ENCODE measurements at places on chromosomes 2 and 18.

- no peak for DNase-seq
These were observed 1573.5 kb upstream of the ACVR2A start for GRCh38 chr2:146271131-146271831.

- DNase-seq: no peak
These were observed 23.9 kb upstream of the ARHGAP25 start for GRCh38 chr2:68710756-68711155.

DNA sequence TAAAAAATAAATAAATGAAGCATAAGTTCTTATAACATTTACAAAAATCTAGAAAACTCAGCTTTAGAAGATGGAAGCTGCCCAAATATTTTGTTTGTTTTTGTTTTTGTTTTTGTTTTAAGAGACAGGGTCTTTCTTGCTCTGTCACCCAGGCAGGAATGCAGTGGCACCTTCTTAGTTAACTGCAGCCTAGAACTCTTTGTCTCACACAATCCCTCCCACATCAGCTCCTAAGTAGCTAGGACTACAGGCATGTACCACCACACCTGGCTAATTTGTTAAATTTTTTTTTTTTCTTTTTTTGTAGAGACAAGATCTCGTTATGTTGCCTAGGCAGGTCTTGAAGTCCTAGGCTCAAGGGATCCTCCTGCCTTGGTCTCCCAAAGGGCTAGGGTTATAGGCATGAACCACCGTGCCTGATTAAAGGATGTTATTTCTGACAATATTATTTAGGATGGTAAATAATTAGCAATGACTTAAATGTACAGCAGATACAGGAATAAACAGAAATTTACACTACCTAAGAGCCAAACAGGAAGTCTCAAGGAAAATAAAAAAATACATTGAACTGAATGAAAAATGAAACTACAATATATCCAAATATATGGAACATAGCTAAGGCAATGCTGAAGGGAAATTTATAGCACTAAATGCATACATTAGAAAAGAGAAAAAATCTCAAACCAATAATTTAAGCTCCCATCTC lies 17.2 kb downstream of the SESTD1 start:
- no peak for DNase-seq

DNA sequence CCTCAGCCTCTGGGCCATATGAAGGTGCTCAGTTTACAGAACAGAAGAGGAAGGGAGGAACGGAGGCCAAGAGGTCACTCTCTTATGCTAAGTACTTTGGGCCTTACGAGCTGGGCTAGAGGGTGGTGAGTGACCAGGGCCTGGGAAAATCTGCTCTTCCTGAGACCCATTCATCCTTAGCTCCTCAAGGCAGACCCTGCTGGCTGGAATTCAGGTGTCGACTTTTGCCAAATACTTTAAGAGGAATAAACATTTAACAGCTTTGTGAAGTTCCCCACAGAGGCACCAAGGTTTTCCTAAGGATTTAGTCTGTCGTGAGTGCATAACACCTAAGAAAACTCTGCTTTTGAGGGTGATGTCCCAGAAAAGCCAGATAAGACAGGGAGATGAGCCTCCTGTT lies 129.7 kb upstream of the SIX2 start:
- no peak for DNase-seq

DNA sequence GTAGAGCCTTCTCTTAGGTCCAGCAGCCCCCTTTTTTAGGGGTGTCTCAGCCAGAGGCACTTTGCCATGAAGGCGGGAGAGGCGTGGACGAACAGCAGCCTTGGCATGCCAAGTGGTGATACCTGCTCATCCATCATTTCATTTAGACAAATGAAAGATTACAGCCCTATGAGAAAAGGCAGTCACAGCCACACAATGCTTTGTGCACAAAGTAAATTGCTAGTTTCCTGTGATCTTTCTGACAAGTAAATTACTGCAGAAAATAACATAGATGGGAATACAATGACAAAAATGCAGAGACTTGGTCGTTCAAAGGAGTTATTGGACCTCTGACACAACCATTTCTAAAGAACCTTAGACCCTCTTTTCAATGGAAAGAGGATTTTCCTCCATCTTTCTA lies 94.9 kb downstream of the RND3 start:
- DNase-seq: no peak

GRCh38 chr18:42574871-42575270 lies 540.6 kb downstream of the RIT2 start:
- DNase-seq: no peak

DNA sequence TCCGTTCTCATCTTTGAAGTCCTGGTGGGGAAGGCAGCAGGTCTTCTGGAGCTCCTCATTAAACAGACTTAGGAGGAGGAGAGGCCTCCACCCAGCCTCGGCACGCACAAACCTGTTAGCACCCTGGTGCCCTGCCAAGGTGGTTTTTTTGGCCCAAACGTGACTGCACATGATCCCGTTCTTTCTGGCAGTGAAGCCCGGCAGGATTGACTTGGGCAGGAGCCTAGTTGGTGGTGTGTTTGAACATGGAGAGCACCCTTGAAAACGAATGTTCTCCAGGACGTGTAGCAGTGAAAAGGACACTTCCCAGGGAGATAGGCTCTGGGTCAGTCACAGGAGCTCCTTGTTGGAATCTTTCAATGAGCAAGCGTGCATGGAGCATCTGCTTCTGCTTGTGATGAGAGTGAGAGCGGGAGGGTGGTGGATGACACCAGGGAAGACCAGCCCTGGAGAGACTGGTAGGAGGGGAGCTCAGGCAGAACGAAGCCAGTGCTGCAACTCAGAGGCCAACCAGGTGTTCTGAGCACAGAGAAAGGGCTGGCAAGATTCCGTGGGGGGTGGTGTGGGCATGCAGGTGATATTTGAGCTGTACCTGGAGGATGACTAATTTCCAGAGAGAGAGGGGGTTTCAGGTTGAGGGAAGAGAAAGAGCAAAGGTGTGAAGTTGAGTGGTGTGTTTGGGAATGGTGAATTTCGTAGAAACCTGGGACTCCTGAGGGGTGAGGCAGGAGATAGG lies 73.8 kb downstream of the TANC1 start:
- no peak for DNase-seq

- DNase-seq: no peak
These were observed 45.6 kb downstream of the TWIST2 start for GRCh38 chr2:238893349-238894000.

DNA sequence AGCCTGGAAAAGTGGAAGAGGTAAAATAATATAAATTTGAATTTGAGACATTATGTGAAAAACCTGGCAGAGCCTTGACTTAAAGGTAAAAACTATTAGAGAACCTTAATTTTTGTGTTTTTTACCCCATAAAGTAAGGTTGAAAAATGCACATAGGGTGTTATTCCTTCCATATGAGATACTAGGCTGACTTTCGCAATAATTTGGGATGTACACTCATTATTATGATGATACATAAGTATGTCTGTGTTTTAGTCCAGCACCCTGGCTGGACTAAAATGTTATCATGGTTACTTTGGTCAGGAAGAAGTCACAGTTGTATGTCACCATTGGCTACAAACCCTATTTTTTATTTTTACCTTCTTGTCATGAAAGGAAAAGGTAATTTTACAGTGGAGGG lies 19.8 kb downstream of the NEMP2 start:
- no peak for DNase-seq

- DNase-seq: no peak
These were observed 32.5 kb upstream of the NFU1 start for GRCh38 chr2:69469784-69470183.

GRCh38 chr2:231884438-231885140 lies 41.6 kb downstream of the NPPC start:
- no peak for DNase-seq

- DNase-seq: no peak
These were observed 2.4 kb upstream of the SATB2 start for GRCh38 chr2:199460101-199460671.

DNA sequence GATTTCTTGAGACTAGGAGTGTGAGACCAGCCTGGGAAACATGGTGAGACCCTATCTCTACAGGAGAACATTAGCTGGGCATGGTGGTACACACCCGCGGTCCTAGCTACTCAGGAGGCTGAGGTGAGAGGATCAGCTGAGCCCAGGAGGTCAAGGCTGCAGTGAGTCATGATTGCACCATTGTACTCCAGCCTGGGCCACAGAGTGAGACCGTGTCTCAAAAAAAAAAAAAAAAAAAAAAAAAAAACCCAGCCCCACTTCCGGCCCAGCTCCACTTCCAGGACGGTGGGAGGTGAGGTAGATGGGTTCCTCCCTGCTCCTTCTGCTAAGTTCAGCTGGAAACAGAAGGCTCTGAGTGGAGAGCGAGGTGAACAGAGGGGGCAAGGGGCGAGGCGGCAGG lies 41.4 kb upstream of the NFATC1 start:
- DNase-seq: no peak

DNA sequence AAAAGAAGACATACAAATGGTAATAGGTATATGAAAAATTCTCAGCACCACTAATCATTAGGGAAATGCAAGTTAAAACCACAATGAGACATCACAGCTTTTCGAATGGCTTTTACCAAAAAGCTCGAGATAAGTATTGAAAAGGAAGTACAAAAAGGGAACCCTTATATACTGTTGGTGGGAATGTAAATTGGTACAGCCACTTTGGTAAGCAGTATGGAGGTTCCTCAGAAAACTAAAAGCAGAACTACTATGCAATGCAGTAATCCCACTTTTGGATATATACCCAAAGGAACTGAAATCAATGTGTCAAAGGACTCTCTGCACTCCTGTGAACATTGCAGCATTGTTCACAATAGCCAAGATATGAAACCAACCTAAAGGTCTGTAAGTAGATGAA lies 107.5 kb upstream of the SPATS2L start:
- DNase-seq: no peak

DNA sequence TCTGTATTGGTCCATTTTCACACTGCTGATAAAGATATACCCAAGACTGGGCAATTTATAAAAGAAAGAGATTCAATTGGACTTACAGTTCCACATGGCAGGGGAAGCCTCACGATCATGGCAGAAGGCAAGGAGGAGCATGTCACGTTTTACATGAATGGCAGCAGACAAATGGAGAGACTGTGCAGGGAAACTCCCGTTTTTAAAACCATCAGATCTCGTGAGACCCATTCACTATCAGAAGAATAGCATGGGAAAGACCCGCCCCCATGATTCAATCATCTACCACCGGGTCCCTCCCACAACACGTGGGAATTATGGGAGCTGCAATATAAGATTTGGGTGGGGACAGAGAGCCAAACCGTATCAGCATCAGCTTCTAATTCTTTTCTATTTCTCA lies 217.0 kb downstream of the ANAPC1 start:
- DNase-seq: no peak

DNA sequence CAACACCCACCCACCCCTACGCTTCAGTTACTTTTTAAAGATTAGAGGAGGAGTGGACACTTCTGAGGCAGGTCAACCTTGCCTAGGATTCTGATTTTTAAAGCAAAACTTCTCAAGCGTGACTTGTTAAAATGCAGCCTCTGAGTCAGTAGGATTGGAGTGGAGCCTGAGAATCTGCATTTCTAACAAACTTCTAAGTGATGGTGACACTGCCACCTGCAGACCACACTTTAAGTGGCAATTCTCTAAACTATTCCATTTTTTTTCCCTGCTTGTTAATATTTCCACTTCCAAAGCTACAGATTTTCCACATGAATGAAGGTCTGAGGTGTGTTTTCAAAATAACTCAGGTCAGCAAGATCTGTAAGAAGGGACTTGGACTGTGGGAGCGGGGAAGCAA lies 171.1 kb upstream of the CCDC150 start:
- DNase-seq: no peak

GRCh38 chr18:6564950-6565814 lies 150.5 kb upstream of the L3MBTL4 start:
- no peak for DNase-seq

GRCh38 chr2:135063210-135063609 lies 11.1 kb downstream of the RAB3GAP1 start:
- DNase-seq: no peak

GRCh38 chr2:84526562-84526961 lies 10.3 kb downstream of the DNAH6 start:
- no peak for DNase-seq

DNA sequence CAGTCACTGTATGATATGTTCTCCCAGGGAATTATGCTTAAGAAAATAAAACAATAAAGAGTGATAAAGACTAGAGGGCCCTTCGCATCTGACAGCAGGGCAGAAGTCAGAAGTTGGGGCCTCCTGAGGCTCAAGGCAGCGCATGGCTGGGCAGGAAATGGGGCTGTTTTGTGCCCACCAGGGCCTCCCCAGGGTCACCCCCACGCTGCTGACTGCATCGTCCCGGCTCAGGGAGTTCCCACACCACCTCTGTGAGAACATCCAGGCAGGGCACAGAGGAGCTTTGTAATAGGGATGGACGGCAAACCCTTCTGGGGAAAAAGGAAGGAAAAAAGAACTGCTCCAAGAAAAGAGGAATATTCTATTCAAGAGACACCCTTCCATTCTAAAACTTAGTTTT lies 41.2 kb downstream of the PAX3 start:
- DNase-seq: no peak

DNA sequence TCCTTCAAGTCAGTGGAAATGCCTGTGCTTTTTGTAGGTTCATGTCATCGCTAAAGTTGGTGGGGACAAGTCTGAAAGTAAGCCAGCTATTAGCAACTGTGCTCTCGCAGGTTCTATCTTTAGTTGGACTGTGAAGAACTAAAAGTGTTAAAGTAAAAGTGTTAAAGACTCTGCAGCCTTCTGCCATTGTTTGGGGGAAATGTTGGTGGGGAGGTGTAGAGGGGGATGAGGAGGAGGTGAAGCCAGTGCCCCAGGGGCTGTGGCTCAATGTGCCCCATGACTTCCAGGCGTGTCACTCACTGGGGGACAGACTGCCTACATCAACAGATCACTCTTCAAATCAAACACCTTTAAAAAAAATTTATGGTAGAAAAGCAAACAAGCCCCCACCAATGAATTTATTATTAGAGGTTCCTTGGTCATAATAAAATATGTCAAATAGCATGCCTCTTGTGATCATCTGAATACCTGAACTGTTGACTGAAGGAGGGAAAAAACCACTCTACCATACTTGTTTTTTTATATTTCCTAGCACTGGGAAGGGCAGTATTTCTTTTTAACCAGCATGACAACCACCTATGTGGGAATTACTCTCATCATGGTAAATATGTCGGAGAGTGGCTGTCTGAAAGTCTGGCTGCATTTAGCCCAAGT lies 19.3 kb downstream of the TGFA start:
- no peak for DNase-seq

DNA sequence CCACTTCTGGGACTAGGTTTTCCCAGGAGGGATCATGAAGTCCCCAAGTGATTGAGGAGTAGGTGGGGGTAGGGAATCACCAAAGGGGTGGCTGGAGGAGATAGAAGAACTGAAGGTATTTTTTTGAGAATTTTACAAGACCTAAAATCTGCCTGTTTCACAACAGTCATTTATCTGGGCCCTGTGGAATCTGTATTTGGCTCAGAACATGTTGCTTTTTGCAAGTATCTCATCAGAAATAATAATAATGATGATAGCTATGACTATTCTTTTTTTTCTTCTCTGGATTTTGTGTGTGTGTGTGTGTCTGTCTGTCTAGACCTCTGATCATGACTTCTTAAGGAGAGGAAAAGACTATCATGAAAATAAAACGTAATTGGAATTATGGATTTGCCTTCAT lies 13.9 kb downstream of the STON1 start:
- no peak for DNase-seq

DNA sequence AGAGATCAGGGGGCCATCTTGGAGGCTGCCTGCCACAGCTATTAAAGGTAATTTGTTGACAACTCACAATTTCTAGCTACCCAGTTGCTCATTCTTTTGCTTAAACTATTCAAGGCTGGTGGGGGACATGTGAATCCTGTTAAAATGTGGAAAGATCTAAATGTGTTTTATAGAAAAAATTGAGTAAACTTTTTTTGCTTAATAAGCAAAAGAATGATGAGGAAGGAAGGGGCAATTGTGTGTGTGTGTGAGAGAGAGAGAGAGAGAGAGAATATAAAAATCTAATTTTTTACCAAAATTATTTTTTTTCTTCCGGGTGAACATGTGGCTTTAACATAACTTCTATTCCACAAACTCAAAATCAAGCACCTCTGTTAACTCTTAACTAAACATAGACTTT lies 5.2 kb upstream of the IL1RL1 start:
- DNase-seq: no peak
